Activated T-helper 1 cell treated with anti-CD3 and anti-CD28 coated beads, Interleukin-2, amount 50 U/mL, for 16 hours (primary cell): ENCODE measurements at places on chromosomes 4 and X.

DNA sequence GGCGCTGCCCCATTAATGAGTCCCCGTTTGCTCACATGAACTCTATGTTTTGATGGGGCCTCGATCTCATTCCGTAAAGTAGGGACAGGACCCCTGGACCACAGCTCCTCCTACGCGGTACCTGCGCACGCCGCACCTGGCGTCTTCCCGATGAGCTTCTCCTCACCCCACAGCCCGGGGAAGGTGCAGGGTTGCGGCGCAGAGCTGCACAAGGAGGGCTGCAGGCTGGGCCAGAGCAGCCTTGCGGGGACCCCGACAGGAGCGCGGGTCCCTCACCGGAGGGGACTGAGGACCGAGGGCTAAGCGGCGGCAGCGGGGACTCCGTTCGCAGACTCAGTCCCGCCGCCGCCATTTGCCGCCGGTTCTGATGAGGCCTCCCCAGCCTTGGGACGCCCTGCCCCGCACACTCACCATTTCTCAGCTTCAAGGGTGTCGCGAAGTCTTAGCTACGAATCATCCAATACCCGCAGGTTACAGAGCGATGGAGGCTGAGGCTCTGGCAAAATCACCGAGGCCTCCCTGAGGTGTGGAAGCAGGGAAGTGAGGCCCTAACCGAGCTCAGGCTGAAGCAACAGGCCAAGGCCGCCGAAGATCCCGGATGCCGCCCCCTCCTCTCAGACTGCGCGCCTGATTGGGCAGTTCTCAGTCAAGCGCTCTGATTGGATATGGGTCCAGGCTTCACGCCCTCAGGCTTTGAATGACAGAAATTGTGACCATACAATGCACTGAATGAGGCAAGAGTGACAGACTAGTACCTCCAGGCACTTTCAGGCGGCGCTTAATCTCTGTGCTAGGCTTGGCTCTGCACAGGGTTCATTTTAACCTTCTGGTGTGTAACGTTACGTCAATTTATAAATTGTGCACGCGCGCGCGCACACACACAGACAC is 25.1 kb downstream of the ZNF721 start:
- DNase-seq: peak; percentile 84

DNA sequence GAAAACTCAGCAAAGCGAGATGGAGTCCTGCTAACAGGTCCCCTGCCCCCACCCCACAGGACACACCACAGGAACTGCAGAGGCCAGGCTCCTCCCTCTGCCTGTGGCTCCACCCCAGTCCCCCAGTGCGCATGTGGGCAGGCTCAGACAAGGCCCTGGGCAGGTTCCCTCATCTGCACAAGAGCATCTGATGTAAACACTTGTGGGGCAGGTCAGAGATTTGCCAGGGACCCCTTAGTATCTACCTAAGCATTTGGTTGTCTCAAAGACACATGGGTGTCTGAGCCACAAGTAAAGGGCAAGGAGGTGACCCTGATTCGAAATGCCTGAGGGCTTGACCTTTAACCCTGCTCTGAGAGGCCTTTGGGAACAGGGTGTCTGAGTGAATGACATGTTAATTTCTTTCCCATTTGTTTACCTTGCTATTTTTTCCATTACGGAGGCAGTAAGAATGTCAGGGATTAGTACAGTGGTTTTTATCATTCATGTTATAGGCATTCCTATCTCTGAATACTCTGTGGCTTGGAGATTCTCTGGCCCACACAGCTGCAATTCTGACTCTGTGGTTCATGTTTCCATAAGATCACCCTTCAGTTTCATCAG is 85.3 kb downstream of the ZNF518B start:
- no peak for DNase-seq

- DNase-seq: no peak
These were observed 26.1 kb upstream of the SORCS2 start for GRCh38 chr4:7166237-7166636.

DNA sequence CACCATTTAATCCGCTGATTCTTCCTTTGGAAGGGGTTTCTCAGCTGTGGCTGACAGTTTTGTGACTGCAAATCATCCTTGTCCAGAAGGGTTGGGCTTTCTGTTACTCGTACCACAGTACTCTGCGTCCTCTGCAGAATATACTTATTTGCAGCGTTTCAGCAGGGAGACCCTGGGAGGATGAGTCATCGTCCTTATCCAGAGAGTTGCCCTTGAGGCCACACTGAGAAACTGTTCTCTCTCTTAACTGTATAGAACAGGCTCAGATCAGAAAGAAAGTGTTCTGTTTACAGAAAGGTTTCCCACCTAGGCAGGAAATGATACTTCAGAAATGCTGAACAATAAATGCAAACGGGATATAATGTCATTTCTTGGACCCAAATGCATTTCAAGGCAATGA is 47.8 kb upstream of the DDX53 start:
- no peak for DNase-seq

GRCh38 chrX:18151649-18152048 is 69.0 kb downstream of the BEND2 start:
- DNase-seq: no peak
